ENCODE measurements at places on chromosomes 3 and 15. TPM values are rescaled to one million over a fixed set of nuclear protein-coding genes. Genes with fewer than 3 reads are reported as not detected.

DNA sequence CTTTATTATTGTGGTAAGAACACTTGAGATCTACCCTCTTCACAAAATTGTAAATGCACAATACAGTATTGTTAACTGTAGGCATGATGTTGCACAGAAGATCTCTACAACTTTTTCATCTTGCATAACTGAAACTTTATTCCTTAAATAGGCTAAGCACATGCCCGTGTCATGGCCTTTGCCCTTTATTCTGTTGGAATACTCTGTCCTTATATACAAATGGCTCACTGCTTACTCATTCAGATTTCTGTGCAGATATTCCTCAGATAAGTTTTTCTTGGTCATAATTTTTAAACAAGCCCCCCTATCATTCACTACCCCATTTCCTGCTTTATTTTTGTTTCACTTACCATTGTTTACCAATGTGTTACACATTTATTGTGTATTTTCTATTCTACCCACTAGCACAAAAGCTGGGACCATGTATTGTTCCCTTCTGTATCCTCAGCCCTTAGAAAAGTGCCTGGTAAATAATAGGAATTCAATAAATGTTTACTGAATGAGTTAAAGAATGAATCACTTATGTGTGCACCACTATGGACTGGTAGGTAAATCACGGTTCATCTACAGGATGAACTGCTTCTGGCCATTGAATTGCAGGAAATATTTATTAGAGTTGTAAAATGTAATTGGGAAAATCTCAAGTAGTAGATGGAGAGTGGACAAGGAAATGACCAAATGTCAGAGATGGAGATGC lies 151.0 kb downstream of the CPNE4 start:
- no peak overlapping the region for H3K4me3 ChIP-seq
- H3K27me3 ChIP-seq: no peaks in the 10 kb centered on the region
- H3K27ac ChIP-seq: no peak overlapping the region
- DNase-seq: no peak
- no peaks in the 10 kb centered on the region for H3K4me1 ChIP-seq

- DNase-seq: peak; percentile 78
- no peaks in the 10 kb centered on the region for H3K36me3 ChIP-seq
- H3K4me1 ChIP-seq: peaks cover 2% of the 10 kb centered on the region
- no peak overlapping the region for H3K4me3 ChIP-seq
Observed at GRCh38 chr3:134445636-134446035, 40.1 kb downstream of the ANAPC13 start.

DNA sequence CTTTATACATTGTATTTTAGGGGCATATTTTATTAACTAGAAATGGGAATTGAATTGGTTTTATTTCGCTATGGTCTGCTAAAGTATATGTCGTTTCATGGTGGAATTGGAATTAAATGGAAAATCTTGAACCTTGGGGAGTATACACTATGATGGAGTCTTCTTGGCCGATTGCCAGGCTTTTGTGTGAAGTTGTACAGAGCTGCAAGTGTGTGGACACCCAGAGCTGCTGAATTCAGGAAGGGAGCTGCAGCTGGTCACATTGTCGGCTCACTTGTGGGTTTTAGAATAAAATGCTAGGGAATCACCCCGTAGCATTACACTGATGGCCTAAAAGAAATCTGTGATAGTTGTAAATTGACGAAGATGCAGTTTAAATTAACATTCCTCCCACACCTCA lies 35.1 kb downstream of the USP3 start:
- H3K4me3 ChIP-seq: no peak overlapping the region
- no peaks in the 10 kb centered on the region for H3K36me3 ChIP-seq
- peak; percentile 52 for DNase-seq
- no peak overlapping the region for H3K27ac ChIP-seq
- no peaks in the 10 kb centered on the region for H3K4me1 ChIP-seq
- H3K27me3 ChIP-seq: no peaks in the 10 kb centered on the region

DNA sequence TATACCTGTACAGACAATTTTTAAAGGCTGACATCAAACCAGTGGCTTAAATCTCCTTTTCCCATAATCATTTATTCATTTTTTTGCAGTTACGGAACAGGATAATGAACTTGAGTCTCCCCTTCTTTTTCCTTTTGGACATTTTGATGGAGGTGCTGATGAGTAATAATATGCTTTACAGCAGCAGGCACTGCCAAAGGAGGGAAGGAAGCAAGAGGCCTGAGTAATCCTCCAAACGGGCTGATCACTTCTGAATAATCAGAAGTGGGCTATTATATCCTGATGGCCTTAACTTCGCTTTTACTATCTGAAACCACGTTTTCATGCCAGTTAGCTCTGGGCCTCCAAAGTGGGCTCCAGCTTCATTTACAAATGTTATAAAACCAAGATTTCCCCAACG lies 527.2 kb downstream of the FOXP1 start:
- DNase-seq: no peak
- H3K4me3 ChIP-seq: no peak overlapping the region
- H3K36me3 ChIP-seq: no peaks in the 10 kb centered on the region
- H3K4me1 ChIP-seq: peaks cover 23% of the 10 kb centered on the region
- H3K27me3 ChIP-seq: no peaks in the 10 kb centered on the region

DNA sequence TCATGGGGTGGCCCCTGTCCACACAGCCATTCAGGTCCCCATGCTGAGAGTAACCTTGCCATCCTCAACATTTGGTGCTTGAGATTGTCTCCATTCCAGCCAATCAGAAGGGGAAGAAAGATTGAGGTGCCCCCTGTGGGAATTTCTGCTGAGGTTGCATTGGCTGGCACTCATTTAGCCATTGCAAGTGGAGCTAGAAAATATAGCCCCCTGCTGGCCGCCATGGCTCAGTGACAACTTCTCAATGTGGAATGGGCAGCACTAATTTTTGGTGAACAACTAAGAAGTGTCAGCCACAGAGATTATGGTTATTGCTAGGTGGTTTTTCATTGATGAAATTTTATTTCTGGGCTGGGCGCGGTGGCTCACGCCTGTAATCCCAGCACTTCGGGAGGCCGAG lies 22.0 kb downstream of the COL6A6 start:
- H3K27me3 ChIP-seq: no peaks in the 10 kb centered on the region
- H3K27ac ChIP-seq: no peak overlapping the region
- peaks cover 23% of the 10 kb centered on the region for H3K4me1 ChIP-seq
- DNase-seq: peak; percentile 60
- H3K4me3 ChIP-seq: no peak overlapping the region
- no peaks in the 10 kb centered on the region for H3K36me3 ChIP-seq

- no peaks in the 10 kb centered on the region for H3K27me3 ChIP-seq
- peaks cover 8% of the 10 kb centered on the region for H3K4me1 ChIP-seq
- peak; percentile 70 for DNase-seq
- no peaks in the 10 kb centered on the region for H3K36me3 ChIP-seq
Observed at GRCh38 chr3:172098698-172099494, 59.5 kb downstream of the FNDC3B start.

DNA sequence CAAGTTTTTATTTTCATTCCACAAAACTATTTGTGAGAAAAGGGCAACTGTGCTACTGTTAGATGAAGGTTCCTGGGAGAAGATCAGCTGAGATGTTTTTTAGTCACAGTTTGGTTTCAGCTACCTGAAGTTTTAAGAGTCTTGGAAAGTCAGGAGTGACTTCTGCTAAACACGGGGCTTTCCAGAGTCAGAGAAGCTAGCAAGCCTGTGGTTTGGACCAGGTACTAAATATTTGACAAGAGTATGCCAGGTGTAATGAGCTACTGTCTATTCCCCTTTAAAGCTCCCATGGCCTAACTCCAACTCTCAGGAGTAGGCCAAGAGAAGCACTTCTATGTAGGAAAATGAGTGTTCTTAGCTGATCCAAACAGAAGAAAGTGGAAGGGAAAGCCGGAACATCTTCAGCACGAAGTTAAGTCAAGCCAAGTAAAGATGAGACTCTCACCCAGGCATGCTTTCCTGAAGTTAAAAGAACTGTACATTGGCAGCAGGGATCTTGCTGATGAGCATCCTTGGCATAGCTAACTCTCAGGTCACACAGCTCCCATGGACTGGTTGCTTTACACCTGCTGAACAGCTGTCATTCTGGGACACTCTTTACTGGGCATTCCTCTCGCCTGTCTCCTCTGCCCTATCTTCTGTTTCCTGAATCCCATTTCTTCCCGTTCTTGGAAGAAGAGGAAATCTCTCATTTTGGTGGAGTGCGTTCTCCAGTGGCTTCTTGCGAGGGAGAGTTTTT lies 22.5 kb downstream of the TM4SF18 start:
- H3K4me1 ChIP-seq: no peaks in the 10 kb centered on the region
- H3K36me3 ChIP-seq: no peaks in the 10 kb centered on the region
- H3K4me3 ChIP-seq: no peak overlapping the region

GRCh38 chr15:66502491-66502890 lies 2.2 kb downstream of the RPL4 start:
- H3K27me3 ChIP-seq: no peaks in the 10 kb centered on the region
- DNase-seq: no peak
- H3K27ac ChIP-seq: no peak overlapping the region
- peaks cover 35% of the 10 kb centered on the region for H3K36me3 ChIP-seq
- H3K4me3 ChIP-seq: no peak overlapping the region

DNA sequence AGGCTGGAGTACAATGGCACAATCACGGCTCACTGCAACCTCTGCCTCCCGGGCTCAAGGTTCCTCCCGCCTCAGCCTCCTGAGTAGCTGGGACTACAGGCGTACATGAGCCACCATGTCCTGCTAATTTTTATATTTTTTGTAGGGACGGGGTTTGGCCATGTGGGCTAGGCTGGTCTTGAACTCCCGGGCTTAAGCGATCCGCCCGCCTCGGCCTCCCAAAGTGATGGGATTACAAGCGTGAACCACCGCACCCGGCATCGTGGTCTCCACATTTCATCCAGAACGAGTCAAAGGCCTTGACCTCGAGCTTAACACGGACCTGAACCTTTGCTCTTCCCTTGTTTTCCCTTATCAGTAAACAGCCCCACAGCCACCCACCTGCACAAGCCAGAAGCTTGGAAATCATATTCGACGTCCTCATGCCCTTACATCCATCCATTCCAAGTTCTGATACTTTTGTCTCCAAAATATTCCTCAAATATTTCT lies 1.4 kb upstream of the PTPN23 start:
- H3K4me3 ChIP-seq: no peak overlapping the region
- H3K27me3 ChIP-seq: no peaks in the 10 kb centered on the region
- H3K36me3 ChIP-seq: no peaks in the 10 kb centered on the region
- peaks cover 6% of the 10 kb centered on the region for H3K4me1 ChIP-seq
- H3K27ac ChIP-seq: peak overlapping the region; percentile 89

GRCh38 chr3:89138048-89138447 lies 30.6 kb downstream of the EPHA3 start:
- no peak overlapping the region for H3K27ac ChIP-seq
- no peaks in the 10 kb centered on the region for H3K36me3 ChIP-seq
- peak; percentile 52 for DNase-seq
- no peaks in the 10 kb centered on the region for H3K27me3 ChIP-seq

GRCh38 chr15:52427804-52428203 lies 100.9 kb downstream of the MYO5A start:
- H3K4me3 ChIP-seq: no peak overlapping the region
- DNase-seq: peak; percentile 31
- H3K27me3 ChIP-seq: no peaks in the 10 kb centered on the region
- no peaks in the 10 kb centered on the region for H3K36me3 ChIP-seq

- no peak overlapping the region for H3K4me3 ChIP-seq
- H3K36me3 ChIP-seq: no peaks in the 10 kb centered on the region
- H3K27ac ChIP-seq: no peak overlapping the region
- DNase-seq: no peak
Observed at GRCh38 chr3:73228437-73228836, 167.0 kb downstream of the EBLN2 start.

GRCh38 chr3:48851407-48851806 lies 3.7 kb upstream of the PRKAR2A start:
- DNase-seq: peak; percentile 66
- no peaks in the 10 kb centered on the region for H3K27me3 ChIP-seq
- no peak overlapping the region for H3K27ac ChIP-seq
- peaks cover under 1% of the 10 kb centered on the region for H3K4me1 ChIP-seq
- H3K4me3 ChIP-seq: no peak overlapping the region

DNA sequence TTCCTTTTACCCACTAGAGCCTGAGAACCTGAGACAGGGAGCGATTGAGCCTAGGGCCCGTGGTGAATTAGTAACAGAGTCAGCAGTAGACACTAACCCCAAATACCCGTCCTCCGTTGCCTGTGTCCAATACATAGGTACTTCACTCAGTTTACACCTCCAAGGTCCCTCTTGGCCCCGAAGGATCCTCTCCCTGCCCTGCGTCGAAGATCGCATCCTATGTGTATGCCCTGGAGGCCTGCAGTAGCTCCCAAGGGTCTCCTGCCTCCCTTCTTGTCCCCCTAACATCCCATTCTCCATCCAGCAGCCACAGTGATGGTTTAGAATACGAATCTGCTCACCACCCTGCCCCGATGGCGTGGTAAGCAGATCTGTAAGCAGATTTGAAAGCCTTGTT lies 67.0 kb downstream of the ISG20 start:
- no peaks in the 10 kb centered on the region for H3K36me3 ChIP-seq
- no peaks in the 10 kb centered on the region for H3K27me3 ChIP-seq
- no peak for DNase-seq
- H3K4me3 ChIP-seq: peak overlapping the region; percentile 16
- no peaks in the 10 kb centered on the region for H3K4me1 ChIP-seq
- H3K27ac ChIP-seq: no peak overlapping the region

- no peaks in the 10 kb centered on the region for H3K27me3 ChIP-seq
- no peaks in the 10 kb centered on the region for H3K4me1 ChIP-seq
- no peak overlapping the region for H3K27ac ChIP-seq
- H3K36me3 ChIP-seq: no peaks in the 10 kb centered on the region
- no peak overlapping the region for H3K4me3 ChIP-seq
Observed at GRCh38 chr3:66744986-66745385, 244.2 kb upstream of the LRIG1 start.

The MGLL gene
- 67.0 TPM for total RNA-seq

The PGBD4 gene
- total RNA-seq: 1.5 TPM

The ROPN1 gene
- not detected for total RNA-seq

The CDHR4 gene
- 27.0 TPM for total RNA-seq

The AP3B2 gene
- 2.2 TPM for total RNA-seq

The NSMCE3 gene
- 11.4 TPM for total RNA-seq

The GOLGA6L7 gene
- not detected for total RNA-seq

The ADAMTSL3 gene
- 58.2 TPM for total RNA-seq

The ESYT3 gene
- 71.0 TPM for total RNA-seq

The RARB gene
- total RNA-seq: 24.5 TPM

The DAZL gene
- total RNA-seq: not detected

The PLSCR5 gene
- not detected for total RNA-seq

Measured in lung (tissue), 17 donors.